ENCODE measurements at places on chromosomes 5 and 9. TPM values are rescaled to one million over a fixed set of nuclear protein-coding genes. Genes with fewer than 3 reads are reported as not detected.

NCS1 gene
- total RNA-seq: 3.9 TPM

CA9 gene
- total RNA-seq: 21.8 TPM

- no peaks in the 10 kb centered on the region for H3K36me3 ChIP-seq
- H3K27ac ChIP-seq: no peak overlapping the region
- H3K27me3 ChIP-seq: no peaks in the 10 kb centered on the region
- peak; percentile 68 for DNase-seq
- H3K4me1 ChIP-seq: no peaks in the 10 kb centered on the region
- no peak overlapping the region for H3K4me3 ChIP-seq
Observed at GRCh38 chr5:158074992-158075769, 216.2 kb upstream of the CLINT1 start.

DNA sequence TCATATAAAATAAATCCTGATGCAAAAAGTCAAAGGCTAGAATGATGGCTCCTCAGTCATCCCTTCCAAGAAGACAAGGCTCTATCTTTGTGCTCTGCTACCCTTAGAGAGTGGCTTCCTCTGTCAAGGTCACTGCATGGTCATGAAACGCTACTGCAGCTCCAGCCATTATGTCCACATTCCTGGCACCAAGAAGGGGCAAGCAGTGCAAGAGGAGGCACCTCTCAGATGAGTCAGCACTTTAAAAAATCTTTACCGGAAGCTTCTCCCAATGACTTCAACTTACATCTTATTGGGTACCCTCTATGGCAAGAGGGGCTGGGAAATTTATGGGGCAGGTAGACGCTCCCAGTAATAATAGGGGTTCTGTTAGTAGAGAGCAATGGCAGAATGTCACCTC lies 129.5 kb upstream of the CPEB4 start:
- no peak overlapping the region for H3K27ac ChIP-seq
- no peaks in the 10 kb centered on the region for H3K36me3 ChIP-seq
- H3K4me3 ChIP-seq: no peak overlapping the region

DNA sequence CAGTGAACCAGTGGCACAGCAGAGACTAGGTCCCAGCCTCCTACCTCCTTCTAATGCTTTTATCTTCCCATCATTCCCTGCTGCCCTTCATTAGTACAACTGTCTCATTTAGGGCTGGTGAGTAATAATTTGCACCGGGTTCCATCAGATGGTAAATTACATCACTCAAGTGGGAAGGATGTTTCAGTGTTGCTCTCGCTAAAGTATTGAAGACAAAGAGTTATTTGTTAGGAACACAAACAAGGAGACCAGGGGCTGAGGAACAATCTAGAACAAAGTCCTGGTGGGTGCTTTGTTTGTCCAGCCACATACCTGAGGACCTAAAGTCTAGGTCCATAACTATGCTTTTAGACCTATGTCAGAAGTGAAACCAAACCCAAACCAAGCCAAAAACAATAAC lies 52.4 kb downstream of the SEC61B start:
- H3K36me3 ChIP-seq: no peaks in the 10 kb centered on the region
- no peak overlapping the region for H3K27ac ChIP-seq
- H3K4me1 ChIP-seq: no peaks in the 10 kb centered on the region
- H3K4me3 ChIP-seq: no peak overlapping the region
- H3K27me3 ChIP-seq: no peaks in the 10 kb centered on the region
- DNase-seq: no peak

GRCh38 chr5:147359101-147359500 lies 124.3 kb downstream of the STK32A start:
- no peaks in the 10 kb centered on the region for H3K27me3 ChIP-seq
- H3K4me1 ChIP-seq: peaks cover 10% of the 10 kb centered on the region
- no peak overlapping the region for H3K27ac ChIP-seq
- H3K36me3 ChIP-seq: no peaks in the 10 kb centered on the region
- H3K4me3 ChIP-seq: no peak overlapping the region

DNA sequence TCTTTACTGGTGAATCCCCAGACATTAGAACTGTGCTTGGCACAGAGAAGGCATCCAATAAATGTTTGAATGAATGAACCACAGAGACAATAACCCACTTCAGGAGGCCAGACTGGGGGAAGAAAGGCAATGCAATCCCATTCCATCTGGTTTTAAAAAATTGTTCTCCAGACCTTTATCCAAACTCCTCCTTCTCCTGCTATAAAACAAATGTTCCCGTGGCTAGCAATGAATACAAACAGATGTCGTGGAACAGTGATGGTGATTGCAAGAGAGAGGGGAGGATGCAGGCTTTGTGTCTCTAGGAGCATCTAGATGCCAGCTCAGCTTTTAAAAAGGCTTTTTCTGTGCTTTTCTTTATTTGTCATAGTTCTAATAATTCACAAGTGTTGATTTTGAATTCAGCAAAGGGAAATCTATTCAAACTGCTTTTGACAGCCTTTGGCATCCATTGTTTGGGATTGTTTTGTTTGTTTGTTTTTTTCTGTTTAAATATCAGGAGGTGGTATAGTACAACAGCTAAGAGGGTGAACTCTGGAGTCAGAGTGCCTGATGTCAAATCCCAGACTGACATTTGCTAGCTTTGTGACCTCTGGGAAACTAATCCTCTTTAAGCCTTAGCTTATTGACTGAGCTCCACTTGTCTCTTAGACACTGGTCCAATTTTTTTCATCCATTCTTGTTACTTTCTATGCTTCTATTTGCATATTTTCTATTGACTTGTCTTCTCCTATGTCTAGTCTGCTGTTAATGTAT lies 59.1 kb downstream of the TNFSF15 start:
- H3K36me3 ChIP-seq: no peaks in the 10 kb centered on the region
- no peak overlapping the region for H3K27ac ChIP-seq
- no peak overlapping the region for H3K4me3 ChIP-seq

DNA sequence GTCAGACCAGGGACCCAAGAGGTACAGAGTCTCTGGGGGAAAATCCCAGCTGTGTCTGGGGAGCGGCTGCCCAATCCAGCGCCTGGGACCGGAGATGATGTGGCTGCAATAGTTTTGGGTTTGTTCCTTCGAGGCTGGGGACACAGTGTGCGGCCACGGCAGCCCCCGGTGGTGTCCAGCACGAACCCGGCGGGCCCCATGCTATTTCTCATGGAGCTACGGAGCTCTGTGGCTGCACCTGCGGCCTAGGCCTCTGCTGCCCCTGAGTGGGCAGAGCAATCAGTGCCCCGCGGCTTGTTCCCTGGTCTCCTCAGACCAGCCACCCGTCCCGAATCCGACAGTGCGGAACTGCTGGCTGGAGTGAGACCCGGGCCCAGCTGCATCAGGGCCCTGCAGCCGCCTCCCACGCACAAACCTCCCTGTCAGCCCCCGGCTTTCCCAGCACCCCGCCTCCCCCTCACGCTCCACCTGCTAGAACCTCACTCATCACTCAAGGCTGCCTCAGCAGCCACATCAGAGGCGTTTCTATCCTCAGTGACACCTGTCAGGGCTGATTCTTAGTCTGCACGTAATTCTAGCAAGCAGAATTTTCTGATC lies 29.0 kb downstream of the SARDH start:
- H3K27me3 ChIP-seq: no peaks in the 10 kb centered on the region
- no peaks in the 10 kb centered on the region for H3K36me3 ChIP-seq
- no peak for DNase-seq
- H3K27ac ChIP-seq: peak overlapping the region; percentile 4
- H3K4me1 ChIP-seq: no peaks in the 10 kb centered on the region

DNA sequence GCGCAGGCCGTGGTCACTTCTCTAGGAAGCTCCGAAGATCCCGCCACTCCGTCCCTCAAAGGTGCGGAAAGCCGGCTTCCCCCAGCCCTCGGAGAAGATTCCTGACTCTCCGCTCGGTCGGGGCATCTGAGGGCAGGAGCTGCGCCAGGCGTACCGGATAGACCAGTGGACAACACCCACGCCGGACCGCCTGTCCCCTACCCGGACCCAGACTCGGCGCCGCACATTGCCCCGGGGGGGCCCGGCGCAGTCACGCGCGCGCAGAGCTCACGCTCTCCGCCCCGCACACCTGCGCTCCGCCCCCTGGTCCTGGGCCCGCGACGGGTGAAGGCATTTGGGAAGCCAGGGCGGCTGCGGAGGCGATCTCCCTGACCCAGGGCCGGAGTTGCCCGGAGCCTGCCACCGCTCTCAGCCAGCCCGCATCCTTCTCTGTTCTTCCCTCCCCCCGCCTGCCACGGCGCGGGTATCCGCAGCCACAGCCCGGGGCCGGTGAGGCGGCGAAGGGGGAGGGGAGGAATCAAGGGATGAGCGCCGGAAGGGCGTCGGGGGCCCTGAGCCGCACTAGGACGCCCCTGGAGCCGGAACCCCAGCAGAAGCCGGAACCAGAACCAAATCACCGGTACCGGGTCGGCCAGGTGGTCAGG lies 448 bp downstream of the RELL2 start:
- H3K4me1 ChIP-seq: peaks cover 29% of the 10 kb centered on the region
- no peaks in the 10 kb centered on the region for H3K27me3 ChIP-seq
- no peak for DNase-seq
- peak overlapping the region; percentile 95 for H3K4me3 ChIP-seq

DNA sequence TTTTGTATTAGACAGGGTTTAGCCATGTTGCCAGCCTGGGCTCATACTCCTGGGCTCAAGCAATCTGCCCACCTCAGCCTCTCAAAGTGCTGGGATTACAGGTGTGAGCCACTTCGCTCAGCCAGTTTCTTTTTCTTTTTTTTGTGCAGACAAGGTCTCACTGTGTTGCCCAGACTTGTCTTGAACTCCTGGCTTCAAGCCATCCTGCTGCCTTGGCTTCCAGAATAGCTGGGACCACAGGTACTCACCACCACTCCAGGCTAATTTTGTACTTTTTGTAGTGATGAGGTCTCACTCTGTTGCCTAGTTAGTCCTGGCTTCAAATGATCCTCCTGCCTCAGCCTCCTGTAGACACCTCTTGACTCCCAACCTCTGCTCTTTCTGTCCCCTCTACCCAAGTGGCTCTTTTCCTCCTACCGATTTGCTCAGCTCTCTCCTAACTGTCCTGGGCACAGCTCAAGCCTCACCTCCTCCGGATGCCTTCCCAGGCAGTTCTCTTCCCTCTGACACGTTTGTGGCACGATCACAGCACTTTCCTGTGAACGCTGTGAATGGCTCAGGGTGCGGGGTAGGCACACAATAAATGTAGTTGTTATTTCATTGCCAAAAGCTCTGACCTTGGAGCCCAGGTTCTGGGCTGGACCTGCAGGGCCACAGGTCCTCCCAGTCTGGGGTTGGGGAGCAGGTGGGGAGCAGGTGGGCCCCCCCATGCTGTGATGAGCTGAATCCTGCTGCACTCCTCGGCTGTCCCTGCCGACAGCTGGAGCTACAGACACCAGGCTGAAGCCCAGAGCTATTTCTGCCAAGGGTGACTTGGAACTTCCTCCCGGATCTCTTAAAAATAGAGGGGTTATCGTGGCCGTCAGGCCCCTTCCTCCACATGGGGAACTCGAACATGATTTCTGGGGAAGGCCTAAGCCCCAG lies 23.9 kb downstream of the GFI1B start:
- DNase-seq: no peak
- H3K36me3 ChIP-seq: no peaks in the 10 kb centered on the region
- no peaks in the 10 kb centered on the region for H3K4me1 ChIP-seq

- no peak overlapping the region for H3K27ac ChIP-seq
- no peaks in the 10 kb centered on the region for H3K36me3 ChIP-seq
- DNase-seq: peak; percentile 45
- H3K4me1 ChIP-seq: no peaks in the 10 kb centered on the region
- no peak overlapping the region for H3K4me3 ChIP-seq
- H3K27me3 ChIP-seq: no peaks in the 10 kb centered on the region
Observed at GRCh38 chr9:134778841-134779411, 101.7 kb upstream of the FCN2 start.

DNA sequence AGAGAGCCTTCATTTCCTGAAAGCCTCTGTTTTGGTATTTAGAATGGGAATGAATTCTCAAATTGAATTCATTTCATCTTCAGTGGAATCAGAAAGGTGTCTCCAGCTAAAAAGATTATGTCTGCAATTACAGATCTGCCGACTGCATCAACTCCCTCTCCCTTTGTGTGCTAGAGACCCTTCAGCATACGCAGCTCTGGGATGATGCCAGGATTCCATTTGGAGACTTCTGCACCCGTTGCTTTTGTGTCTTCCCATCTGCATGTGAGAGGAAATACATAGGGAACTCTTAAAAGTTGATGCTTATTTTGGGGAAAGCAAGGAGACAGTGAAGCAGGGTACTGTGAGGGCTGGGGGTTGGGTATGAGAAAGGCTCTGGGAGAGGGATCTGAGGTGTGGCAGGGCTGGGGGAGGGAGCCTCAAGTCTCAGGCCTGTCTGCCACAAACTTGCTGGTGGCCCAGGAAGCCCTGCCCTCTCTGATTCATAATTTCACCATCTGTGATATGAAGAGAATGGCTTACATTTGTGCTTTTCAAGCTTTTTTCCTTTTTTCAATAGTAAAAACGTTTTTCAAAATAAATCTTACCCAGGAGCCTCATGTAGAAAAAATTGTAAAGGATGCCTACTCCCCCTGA lies 89.7 kb upstream of the SAP30L start:
- no peak overlapping the region for H3K4me3 ChIP-seq
- no peak for DNase-seq
- H3K36me3 ChIP-seq: no peaks in the 10 kb centered on the region

DNA sequence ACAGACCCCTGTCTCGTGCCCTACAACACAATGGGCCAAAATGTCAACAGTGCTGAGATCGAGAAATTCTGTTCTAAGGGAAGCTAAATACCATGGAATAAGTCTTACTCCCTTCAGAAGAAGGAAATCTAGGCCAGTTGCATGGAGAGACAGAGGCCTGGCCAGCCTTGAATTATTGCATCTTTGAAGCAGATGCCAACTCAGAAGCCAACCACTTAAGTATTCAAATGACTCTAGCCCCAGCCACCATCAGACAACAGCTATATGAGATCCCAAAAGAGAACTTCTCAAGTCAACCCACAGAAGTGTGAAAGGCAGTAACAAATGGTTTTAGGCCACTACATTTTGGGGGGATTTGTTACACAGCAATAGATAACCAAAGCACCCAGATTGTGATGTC lies 180.1 kb downstream of the ACTL7B start:
- no peaks in the 10 kb centered on the region for H3K4me1 ChIP-seq
- no peak overlapping the region for H3K4me3 ChIP-seq
- no peaks in the 10 kb centered on the region for H3K27me3 ChIP-seq

- H3K27ac ChIP-seq: no peak overlapping the region
- H3K27me3 ChIP-seq: no peaks in the 10 kb centered on the region
- no peak for DNase-seq
- H3K4me1 ChIP-seq: peaks cover 5% of the 10 kb centered on the region
Observed at GRCh38 chr5:77743181-77743580, 33.0 kb downstream of the TBCA start.

DNA sequence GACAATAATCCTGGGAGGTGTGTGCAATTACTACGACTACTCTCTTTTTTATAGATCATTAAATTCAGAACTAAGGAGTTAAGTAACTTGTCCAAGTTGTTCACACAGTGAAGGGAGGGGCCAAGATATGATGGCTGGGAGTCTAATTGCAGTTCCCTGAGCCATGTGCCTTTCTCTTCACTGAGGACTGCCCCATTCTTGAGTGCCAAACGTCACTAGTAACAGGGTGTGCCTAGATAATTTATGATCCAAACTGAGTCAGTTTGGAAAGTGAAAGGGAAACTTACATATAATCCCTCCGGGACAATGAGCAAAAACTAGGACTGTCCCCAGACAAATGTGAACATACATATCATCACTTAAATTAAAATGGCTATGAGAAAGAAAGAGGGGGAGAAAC lies 20.2 kb downstream of the IL7R start:
- no peaks in the 10 kb centered on the region for H3K4me1 ChIP-seq
- H3K36me3 ChIP-seq: no peaks in the 10 kb centered on the region
- H3K27ac ChIP-seq: no peak overlapping the region
- no peaks in the 10 kb centered on the region for H3K27me3 ChIP-seq

GRCh38 chr5:81292130-81292529 lies 9.3 kb upstream of the ZCCHC9 start:
- H3K36me3 ChIP-seq: no peaks in the 10 kb centered on the region
- no peaks in the 10 kb centered on the region for H3K27me3 ChIP-seq
- no peak for DNase-seq
- no peak overlapping the region for H3K4me3 ChIP-seq

GRCh38 chr9:113606510-113606909 lies 143.0 kb downstream of the RGS3 start:
- DNase-seq: no peak
- H3K36me3 ChIP-seq: no peaks in the 10 kb centered on the region
- peaks cover 48% of the 10 kb centered on the region for H3K4me1 ChIP-seq
- no peak overlapping the region for H3K4me3 ChIP-seq
- H3K27me3 ChIP-seq: no peaks in the 10 kb centered on the region

Measured in body of pancreas (tissue), 4 donors.